ENCODE measurements at places on chromosomes 13 and 19. TPM values are rescaled to one million over a fixed set of nuclear protein-coding genes. Genes with fewer than 3 reads are reported as not detected.

DNA sequence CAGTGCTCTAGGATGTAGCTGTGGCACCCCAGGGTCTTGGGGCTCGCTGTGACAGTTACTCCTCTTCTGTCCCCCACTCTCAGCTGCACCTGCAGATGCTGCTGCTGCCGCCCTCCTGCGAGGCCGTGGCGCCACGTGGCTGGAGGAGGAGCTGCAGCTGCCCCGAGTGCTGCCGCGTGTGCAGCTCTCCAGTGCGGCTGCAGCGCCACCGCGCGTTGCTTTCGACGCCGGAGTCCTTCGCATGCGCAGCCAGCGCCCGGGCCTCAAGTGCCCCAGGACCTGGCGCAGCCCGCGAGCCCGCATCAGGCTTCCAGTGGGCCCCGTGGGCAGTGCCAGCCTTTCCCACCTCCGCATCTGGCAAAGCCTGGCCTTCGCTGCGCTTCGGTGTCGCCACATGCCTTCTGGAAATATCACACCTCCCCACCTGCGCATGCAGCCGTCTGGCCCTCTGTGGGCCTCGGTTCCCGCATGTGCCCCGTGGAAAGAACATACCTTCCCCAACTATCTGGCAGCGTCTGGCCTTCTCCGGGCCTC lies 692 bp upstream of the ZNF580 start:
- peak; percentile 93 for DNase-seq
- no peaks in the 10 kb centered on the region for H3K27me3 ChIP-seq
- peak overlapping the region; percentile 94 for H3K27ac ChIP-seq
- H3K4me1 ChIP-seq: peaks cover 16% of the 10 kb centered on the region
- 0 out of 2 replicates have a peak, but pooled peaks cover 2% of the 10 kb centered on the region for H3K36me3 ChIP-seq

DNA sequence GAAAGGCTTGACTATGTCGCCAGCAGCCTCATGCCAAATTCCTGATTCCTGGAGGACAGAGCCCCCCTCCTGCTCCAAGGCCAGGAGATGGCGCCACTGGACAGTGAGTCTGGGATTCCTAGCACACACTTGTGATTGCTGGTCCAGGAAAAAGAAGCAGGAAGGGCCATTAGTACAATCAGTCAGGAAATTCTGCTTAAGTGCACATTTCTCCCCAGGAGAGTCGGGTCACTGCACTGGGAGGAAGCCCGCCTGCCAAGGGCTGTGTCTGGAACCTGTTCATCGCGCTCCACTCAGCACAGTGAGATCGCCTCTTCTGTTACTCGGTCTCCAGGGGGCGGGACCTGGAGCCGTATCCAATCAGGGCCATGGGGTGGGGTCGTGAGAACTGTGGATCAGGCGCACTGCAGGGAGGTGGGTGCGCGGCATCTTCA lies 65.1 kb downstream of the ZNF823 start:
- H3K27me3 ChIP-seq: no peaks in the 10 kb centered on the region
- no peak overlapping the region for H3K4me3 ChIP-seq
- peak; percentile 37 for DNase-seq
- no peak overlapping the region for H3K27ac ChIP-seq
- H3K36me3 ChIP-seq: no peaks in the 10 kb centered on the region
- H3K4me1 ChIP-seq: no peaks in the 10 kb centered on the region

- H3K36me3 ChIP-seq: no peaks in the 10 kb centered on the region
- no peak overlapping the region for H3K27ac ChIP-seq
- DNase-seq: no peak
- no peak overlapping the region for H3K4me3 ChIP-seq
- H3K27me3 ChIP-seq: no peaks in the 10 kb centered on the region
These were observed 10.7 kb downstream of the IL17D start for GRCh38 chr13:20714161-20714560.

DNA sequence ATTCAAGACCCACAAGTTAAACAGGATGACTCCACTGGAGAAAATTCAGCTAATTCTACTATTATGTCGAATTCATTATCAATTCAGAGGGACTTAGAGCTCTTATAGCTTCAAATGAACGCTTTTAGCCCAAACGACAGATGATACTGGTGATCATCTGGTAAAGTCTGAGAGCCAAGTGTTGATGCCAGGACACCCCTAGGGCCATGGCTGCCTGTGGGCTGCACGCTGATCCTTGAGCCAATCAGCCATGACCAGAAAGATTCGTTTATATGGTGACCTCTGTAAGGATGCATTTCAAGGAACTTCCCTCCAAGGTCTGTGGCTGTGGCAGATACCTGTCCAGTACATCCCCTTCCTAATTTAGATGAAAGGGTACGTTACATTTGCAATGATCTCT lies 10.9 kb downstream of the MEDAG start:
- H3K27ac ChIP-seq: no peak overlapping the region
- H3K27me3 ChIP-seq: no peaks in the 10 kb centered on the region
- no peaks in the 10 kb centered on the region for H3K4me1 ChIP-seq
- H3K36me3 ChIP-seq: no peaks in the 10 kb centered on the region
- no peak overlapping the region for H3K4me3 ChIP-seq

DNA sequence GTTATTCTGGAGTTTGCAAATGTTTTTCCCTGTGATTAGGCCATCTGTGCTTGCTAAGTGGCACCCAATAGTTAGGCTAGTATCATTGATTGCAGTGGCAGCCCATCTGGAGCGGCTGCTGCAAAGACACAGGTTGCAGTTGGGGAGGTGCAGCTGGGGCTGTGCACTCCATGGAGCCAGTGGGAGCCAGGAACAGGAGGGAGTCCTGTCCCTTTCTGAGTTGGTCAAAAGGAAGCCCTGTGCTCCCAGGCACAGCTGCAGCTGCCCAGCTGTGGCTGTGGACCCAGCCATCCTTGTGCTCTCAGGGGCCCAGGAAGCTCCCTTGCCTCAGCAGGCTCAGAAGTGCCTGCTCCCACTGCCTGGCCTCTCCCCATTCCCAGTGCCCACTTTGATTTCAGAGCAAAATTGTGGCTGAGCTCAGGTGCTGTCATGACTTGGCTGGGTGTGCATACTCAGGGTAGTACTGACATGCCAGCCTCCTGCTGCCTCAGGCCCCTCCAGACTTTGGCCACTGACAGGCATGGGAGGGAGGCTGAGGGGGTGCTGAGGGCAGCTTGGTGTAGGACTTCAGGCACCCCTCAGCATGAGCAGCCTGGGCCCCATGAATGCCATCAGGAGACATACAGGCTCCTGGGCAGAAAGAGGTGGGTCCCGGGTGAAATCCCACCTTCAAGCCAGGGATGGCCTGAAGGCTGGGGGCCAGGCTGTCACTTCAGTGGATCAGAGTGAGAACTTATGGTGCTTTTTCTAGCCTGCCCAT lies 270.6 kb downstream of the PCDH20 start:
- H3K36me3 ChIP-seq: no peaks in the 10 kb centered on the region
- H3K27ac ChIP-seq: no peak overlapping the region
- no peaks in the 10 kb centered on the region for H3K27me3 ChIP-seq

DNA sequence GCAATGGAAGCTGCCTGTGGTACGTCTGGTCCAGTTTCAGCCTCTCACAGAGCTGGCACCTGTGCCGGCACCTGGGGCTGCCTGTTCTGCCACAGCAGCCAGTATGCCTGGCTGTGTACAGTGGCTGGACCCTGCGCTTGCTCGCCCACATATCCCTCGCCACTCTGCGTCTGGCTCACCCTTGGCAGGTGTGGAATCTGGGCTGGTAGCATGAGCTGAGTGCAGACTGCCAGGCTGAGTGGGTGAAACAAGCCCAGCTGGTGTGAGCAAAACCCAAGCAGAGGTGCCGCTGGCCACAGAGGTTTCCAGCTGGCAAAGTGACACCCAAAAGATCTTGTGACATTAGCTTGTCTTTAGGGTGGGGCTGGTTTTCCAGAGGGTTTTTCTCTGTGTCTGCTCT lies 80.7 kb downstream of the ING1 start:
- H3K4me3 ChIP-seq: no peak overlapping the region
- H3K4me1 ChIP-seq: no peaks in the 10 kb centered on the region
- DNase-seq: no peak
- H3K27ac ChIP-seq: no peak overlapping the region
- no peaks in the 10 kb centered on the region for H3K36me3 ChIP-seq
- H3K27me3 ChIP-seq: peaks cover 1% of the 10 kb centered on the region

DNA sequence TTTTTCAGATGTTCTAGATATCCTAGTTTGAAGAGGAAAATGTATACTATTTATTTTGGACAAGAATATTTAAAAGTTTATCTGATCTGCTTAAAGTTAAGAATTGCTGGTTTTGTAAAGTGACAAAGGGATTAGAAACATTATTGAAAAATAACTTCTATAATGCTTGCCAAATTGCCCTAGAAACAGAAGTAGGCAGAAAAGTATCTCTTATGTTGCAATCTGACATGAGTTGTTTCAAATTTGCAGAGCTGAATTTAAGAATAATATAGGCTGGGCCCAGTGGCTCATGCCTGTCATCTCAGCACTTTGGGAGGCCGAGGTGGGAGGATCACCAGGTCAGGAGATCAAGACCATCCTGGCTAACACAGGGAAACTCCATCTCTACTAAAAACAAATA lies 777.1 kb downstream of the LIG4 start:
- H3K4me1 ChIP-seq: no peaks in the 10 kb centered on the region
- no peaks in the 10 kb centered on the region for H3K36me3 ChIP-seq
- no peaks in the 10 kb centered on the region for H3K27me3 ChIP-seq
- no peak overlapping the region for H3K27ac ChIP-seq

DNA sequence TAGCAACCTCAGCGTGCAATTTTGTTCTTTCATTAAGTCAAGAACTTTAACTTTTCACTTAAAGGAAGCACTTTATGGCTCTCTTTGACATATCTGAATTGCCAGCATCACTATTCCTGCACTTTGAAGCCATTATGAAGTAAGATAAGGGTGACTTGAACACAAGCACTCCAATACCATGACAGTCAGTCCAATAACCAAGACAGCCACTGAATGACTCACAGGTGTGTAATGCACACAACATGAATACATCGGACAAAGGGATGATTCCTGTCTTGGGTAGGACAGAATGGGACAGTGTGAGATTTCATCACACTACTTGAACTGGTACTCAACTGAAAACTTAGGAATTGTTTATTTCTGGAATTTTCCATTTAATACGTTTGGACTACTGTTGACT lies 233.7 kb upstream of the IPO5 start:
- no peak overlapping the region for H3K4me3 ChIP-seq
- H3K27me3 ChIP-seq: no peaks in the 10 kb centered on the region
- H3K27ac ChIP-seq: no peak overlapping the region
- DNase-seq: no peak

DNA sequence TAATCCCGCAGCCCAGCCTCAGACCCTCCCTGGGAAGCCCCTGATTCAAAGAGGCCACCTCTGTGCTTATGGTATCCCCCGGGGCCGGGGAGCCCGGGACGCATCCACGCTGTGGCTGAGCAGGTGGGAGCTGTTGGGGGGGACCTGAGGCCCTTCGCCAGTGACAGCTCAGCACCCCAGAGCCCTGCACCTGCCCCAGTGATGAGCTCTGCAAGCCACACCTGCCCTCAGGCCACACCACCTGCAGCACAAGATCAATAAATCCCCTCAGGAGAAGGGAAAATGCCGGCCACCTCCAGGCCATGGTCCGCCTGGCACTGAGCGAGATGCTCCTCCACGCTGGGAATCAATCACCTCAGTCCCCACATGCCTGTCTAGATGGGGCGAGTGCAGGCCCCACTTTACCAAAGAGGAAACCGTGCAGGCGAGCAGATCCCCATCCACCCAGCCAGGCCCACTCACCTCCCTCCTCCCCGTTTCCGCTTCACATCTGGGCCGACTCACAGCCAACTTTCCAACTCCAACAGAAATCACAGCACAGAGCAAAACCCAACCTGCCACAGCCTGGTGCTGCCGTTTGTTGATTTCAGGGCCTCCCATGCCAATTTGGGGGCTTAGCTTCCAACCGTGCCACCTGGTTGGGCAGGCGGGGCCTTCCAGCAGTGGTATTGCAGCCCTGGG lies 12.8 kb downstream of the MOB3A start:
- DNase-seq: no peak
- no peaks in the 10 kb centered on the region for H3K36me3 ChIP-seq
- no peaks in the 10 kb centered on the region for H3K27me3 ChIP-seq

DNA sequence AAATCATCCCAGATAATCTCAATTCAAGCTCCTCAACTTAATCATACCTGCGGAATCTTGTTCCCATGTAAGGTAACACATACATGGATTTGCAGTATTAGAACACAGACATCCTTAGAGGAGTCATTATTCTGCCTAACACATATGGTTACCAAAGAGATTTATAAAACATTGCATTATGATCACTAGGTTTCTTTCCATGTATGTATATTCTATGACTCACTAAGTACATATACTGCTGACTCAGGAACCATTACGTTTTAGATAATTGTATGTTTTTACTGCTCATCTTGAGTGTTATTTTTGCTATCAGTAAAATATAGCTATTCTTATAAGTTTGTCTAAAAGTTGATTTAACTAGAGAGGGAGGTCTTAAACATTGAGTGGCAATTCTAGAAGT lies 182.9 kb downstream of the SLITRK6 start:
- no peak for DNase-seq
- H3K4me3 ChIP-seq: no peak overlapping the region
- H3K36me3 ChIP-seq: no peaks in the 10 kb centered on the region
- H3K27me3 ChIP-seq: no peaks in the 10 kb centered on the region

SIX5 gene
- total RNA-seq: 23.7 TPM

KIR3DL2 gene
- total RNA-seq: not detected

IGFL3 gene
- total RNA-seq: not detected

KLK11 gene
- not detected for total RNA-seq

NLRP4 gene
- total RNA-seq: not detected

IL11 gene
- 0.70 TPM for total RNA-seq
